HCT116 (cell line): ENCODE measurements at places on chromosomes 1 and 21. TPM values are rescaled to one million over a fixed set of nuclear protein-coding genes. Genes with fewer than 3 reads are reported as not detected.

TMED5 gene
- total RNA-seq = 32.6 TPM

MATN1 gene
- 0.12 TPM for total RNA-seq

CTH gene
- 14.7 TPM for total RNA-seq

- no peak overlapping the region for H3K4me3 ChIP-seq
- no peaks in the 10 kb centered on the region for H3K27me3 ChIP-seq
- H3K27ac ChIP-seq = no peak overlapping the region
- H3K36me3 ChIP-seq = no peaks in the 10 kb centered on the region
- H3K4me1 ChIP-seq = no peaks in the 10 kb centered on the region
Measured at GRCh38 chr1:100778748-100779147, 59.2 kb downstream of the VCAM1 start.

DNA sequence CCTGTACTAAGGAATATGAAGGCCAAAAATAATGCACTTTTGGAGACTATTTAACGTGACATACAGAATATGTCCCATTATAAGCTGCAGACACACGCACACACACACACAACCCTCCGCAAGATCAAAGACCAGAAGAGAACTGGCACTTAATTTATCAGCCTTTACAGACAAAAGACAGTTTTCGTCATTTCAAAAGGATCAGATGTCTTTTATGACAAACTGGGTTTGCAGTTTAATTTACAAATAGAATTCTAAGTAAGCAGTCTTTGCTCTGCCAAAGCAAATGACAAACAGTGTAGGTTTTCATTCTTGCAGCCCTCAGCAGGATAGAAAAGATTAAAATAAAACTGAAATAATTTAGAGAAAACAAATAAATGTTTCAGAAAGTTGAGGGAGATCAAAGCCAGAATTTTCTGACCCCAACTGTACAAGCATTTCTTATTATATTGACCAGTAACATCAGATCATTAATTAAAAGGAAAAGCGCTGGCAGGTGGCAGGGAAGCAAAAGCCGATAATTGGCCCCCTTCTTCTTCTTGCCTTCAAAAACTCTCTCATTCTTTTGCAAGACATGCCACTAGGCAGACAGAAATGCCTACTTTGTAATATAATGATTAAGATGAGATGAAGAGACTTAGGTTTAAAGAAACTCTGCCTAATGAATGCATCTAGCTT lies 169.0 kb downstream of the DENND1B start:
- H3K27me3 ChIP-seq = no peaks in the 10 kb centered on the region
- no peak for DNase-seq
- no peak overlapping the region for H3K27ac ChIP-seq
- no peaks in the 10 kb centered on the region for H3K4me1 ChIP-seq
- H3K4me3 ChIP-seq = no peak overlapping the region
- no peaks in the 10 kb centered on the region for H3K36me3 ChIP-seq

GRCh38 chr1:117372863-117373412 lies 5.7 kb downstream of the MAN1A2 start:
- H3K4me1 ChIP-seq = peaks cover 8% of the 10 kb centered on the region; the same call in 1 of the 2 replicates
- no peak for DNase-seq
- no peaks in the 10 kb centered on the region for H3K36me3 ChIP-seq
- no peak overlapping the region for H3K4me3 ChIP-seq
- no peak overlapping the region for H3K27ac ChIP-seq
- H3K27me3 ChIP-seq = no peaks in the 10 kb centered on the region

ST6GALNAC5 gene
- total RNA-seq = 1.2 TPM

DNA sequence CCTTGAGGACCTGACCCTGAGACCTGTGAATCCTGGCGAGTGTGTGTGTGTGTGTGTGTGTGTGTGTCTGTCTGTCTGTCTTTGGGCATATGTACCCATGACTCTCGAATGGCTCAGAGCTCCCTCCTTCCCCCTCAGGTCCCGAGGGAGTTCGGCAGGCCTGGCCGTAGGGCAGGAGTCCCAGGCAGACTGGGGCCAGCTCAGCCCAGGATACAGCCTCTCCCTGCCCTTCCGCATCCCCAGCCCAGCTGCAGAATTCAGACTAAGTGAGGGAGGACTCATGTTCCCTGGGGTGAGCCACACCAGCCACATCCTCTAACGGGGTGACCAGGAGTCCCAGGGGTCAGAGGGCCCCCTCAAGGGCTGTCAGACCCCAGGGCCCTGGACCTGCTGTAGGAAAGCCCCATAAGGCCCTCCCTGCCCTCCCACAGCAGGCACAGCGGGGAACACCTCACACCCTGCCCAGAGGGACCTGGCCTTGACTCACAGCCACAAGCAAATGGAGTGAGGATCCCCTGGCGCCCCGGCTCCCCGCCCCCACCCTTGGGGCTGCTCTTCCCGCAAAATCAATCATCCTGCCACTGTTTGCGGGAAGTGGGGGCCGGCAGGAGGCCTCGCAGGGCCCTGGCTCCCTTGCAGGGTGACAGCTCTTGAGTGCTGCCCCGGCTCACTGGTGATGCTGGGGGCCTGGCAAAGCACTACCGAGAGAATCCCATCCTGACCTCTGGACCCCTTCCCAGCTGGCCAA lies 101.7 kb upstream of the CASZ1 start:
- H3K4me3 ChIP-seq = no peak overlapping the region
- H3K36me3 ChIP-seq = no peaks in the 10 kb centered on the region
- no peaks in the 10 kb centered on the region for H3K27me3 ChIP-seq
- peaks cover 22% of the 10 kb centered on the region; the same call in 1 of the 2 replicates for H3K4me1 ChIP-seq

GRCh38 chr1:82700476-82700875 lies 899.7 kb downstream of the ADGRL2 start:
- DNase-seq = no peak
- H3K4me3 ChIP-seq = no peak overlapping the region
- H3K36me3 ChIP-seq = no peaks in the 10 kb centered on the region
- no peaks in the 10 kb centered on the region for H3K4me1 ChIP-seq
- H3K27me3 ChIP-seq = no peaks in the 10 kb centered on the region
- no peak overlapping the region for H3K27ac ChIP-seq

OSCP1 gene
- total RNA-seq = 4.1 TPM

GRCh38 chr1:107536266-107536665 lies 395.4 kb downstream of the NTNG1 start:
- no peak for DNase-seq
- no peak overlapping the region for H3K27ac ChIP-seq
- H3K27me3 ChIP-seq = no peaks in the 10 kb centered on the region
- H3K36me3 ChIP-seq = no peaks in the 10 kb centered on the region
- H3K4me3 ChIP-seq = no peak overlapping the region

- no peaks in the 10 kb centered on the region for H3K4me1 ChIP-seq
- no peaks in the 10 kb centered on the region for H3K36me3 ChIP-seq
- peaks cover 45% of the 10 kb centered on the region for H3K27me3 ChIP-seq
- H3K27ac ChIP-seq = no peak overlapping the region
Measured at GRCh38 chr1:36882536-36883285, 151.6 kb downstream of the GRIK3 start.

DNA sequence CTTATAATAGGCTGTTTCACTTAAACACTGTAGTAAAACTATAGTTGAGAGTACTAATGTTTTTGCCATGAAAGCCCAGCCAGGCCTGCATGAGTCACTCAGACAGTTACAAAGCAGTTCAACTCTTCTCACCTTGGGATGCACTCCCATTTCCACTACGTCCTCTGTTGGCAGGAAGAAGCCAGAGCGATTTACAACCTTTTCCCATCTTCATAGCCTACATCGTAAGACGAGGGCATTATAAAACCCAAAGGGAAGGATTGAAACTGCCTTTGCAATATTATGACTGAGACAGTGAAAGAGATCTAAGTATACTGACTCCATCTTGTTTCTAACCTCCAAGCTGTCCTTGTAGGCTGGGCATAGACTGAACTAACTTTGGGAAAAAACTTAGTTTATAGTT lies 71.8 kb upstream of the CSF1 start:
- H3K4me1 ChIP-seq = peaks cover 15% of the 10 kb centered on the region
- peak; percentile 32 for DNase-seq
- H3K27ac ChIP-seq = no peak overlapping the region
- H3K36me3 ChIP-seq = no peaks in the 10 kb centered on the region

LCE1E gene
- total RNA-seq = not detected

DNA sequence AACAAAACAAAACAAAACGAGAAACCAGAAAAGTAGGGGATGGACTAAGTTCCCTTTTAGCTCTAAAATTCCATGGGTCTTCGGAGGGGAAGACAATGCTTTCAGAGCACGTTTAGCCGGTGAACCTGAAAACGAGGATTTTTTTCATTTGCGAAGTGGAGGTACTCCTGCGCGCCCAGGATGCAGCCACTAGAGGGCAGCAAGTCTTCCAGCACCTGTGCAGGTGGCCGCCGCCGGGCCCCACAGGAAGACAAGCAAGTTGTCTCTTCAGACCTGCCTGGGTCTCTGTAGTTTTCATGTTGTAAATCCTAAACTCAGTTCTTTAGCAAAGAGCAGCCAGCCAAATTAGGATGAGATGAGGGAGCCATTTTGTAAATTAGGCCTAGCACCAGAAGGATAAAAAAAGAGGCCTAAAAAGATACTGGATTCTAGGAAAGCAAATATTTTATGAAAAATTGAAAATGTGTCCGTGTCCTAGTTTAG lies 17.7 kb upstream of the SNX27 start:
- no peaks in the 10 kb centered on the region for H3K36me3 ChIP-seq
- H3K4me3 ChIP-seq = no peak overlapping the region
- DNase-seq = peak; percentile 77
- peaks cover 13% of the 10 kb centered on the region for H3K4me1 ChIP-seq
- H3K27me3 ChIP-seq = no peaks in the 10 kb centered on the region
- H3K27ac ChIP-seq = no peak overlapping the region

- H3K4me1 ChIP-seq = no peaks in the 10 kb centered on the region
- H3K4me3 ChIP-seq = no peak overlapping the region
- H3K27me3 ChIP-seq = no peaks in the 10 kb centered on the region
- no peak for DNase-seq
Measured at GRCh38 chr1:1794999-1795398, 16.7 kb upstream of the NADK start.
